ENCODE measurements at places on chromosomes 4 and X. TPM values are rescaled to one million over a fixed set of nuclear protein-coding genes. Genes with fewer than 3 reads are reported as not detected.

The NMU gene
- not detected for total RNA-seq

The RHOH gene
- total RNA-seq: not detected

The CABS1 gene
- total RNA-seq: not detected

The VCX3B gene
- total RNA-seq: not detected

The FAM184B gene
- not detected for total RNA-seq

The HPSE gene
- 4.9 TPM for total RNA-seq

DNA sequence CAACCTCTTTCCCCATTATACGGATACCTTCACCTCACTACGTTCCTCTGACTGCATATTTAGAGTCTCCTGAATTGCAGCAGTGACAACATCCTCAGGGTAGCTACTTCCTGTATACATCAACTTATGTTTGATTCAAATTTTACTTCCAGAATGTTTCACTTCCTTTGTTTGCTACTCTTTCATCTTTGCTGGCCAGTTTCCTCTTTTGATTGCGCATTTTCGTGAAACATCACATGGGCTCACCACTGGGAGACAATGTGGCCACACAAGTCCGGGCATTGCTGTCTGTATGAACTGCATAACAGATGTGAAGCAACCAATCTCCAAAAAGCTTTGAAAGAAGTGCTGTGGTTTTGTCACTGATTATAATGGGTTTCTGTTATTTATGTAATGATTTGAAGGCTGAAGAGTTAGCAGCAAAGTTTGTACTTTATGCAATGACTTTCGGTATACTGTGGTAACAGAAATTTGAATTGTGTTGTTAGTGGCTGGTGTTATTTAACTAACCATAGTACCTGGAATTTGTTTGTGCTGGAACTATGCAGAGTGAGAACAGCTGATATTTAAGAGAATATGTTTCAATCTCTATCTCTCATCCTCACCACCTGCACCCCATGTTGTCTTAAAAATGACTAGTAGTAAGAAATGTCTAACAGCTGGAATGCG, 7.4 kb downstream of the SNCA start:
- no peak overlapping the region for H3K4me3 ChIP-seq
- DNase-seq: no peak
- no peaks in the 10 kb centered on the region for H3K4me1 ChIP-seq
- peaks cover 14% of the 10 kb centered on the region for H3K27me3 ChIP-seq

GRCh38 chr4:25229804-25230203, 4.0 kb upstream of the PI4K2B start:
- H3K27ac ChIP-seq: no peak overlapping the region
- peaks cover 2% of the 10 kb centered on the region for H3K4me1 ChIP-seq
- H3K36me3 ChIP-seq: no peaks in the 10 kb centered on the region
- H3K4me3 ChIP-seq: no peak overlapping the region
- peaks cover 16% of the 10 kb centered on the region for H3K27me3 ChIP-seq

DNA sequence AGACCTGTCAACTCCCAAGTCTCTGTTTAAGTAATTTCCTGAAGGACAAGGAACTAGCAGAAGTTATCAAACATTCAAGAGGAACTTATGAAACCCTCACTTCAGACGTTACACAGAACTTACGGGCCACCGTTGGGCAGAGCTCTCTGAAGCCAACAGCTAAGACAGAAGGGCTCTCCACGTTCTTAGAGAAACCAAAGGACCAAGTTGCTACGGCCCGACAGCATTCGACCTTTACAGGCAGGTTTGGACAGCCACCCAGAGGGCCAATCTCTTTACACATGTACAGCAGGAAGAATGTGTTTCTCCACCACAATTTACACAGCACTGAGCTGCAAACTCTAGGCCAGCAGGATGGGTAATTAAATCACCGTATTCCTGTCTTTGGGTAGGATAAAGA, 705.1 kb upstream of the GRID2 start:
- H3K4me1 ChIP-seq: no peaks in the 10 kb centered on the region
- H3K4me3 ChIP-seq: no peak overlapping the region
- no peaks in the 10 kb centered on the region for H3K27me3 ChIP-seq
- H3K27ac ChIP-seq: no peak overlapping the region
- H3K36me3 ChIP-seq: no peaks in the 10 kb centered on the region

DNA sequence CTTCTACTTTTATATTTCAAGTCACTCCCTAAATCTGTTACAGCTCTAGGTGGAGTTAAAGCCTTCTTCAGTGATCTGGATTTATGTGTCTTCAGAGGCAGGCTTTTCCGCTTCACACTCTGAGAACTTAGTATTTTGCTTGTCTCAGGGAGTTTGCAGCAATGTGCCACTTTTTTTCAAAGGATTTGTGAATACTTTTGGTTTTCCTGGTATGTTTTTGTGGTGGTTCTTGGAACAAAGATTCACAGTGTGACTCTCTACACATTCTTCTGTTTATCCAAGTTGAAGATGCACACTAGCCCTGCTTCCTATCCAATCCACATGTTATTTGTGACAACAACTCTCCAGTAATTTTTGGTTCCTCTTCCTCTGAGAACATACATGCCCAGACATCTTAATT, 1253.7 kb downstream of the TECRL start:
- no peak overlapping the region for H3K27ac ChIP-seq
- DNase-seq: no peak
- peaks cover 11% of the 10 kb centered on the region for H3K4me1 ChIP-seq
- H3K4me3 ChIP-seq: no peak overlapping the region
- H3K27me3 ChIP-seq: no peaks in the 10 kb centered on the region

- DNase-seq: no peak
- H3K4me3 ChIP-seq: no peak overlapping the region
- H3K27ac ChIP-seq: no peak overlapping the region
- H3K4me1 ChIP-seq: peaks cover 14% of the 10 kb centered on the region
- no peaks in the 10 kb centered on the region for H3K27me3 ChIP-seq
These were observed 5.9 kb upstream of the PLAC1 start for GRCh38 chrX:134664202-134664601.

DNA sequence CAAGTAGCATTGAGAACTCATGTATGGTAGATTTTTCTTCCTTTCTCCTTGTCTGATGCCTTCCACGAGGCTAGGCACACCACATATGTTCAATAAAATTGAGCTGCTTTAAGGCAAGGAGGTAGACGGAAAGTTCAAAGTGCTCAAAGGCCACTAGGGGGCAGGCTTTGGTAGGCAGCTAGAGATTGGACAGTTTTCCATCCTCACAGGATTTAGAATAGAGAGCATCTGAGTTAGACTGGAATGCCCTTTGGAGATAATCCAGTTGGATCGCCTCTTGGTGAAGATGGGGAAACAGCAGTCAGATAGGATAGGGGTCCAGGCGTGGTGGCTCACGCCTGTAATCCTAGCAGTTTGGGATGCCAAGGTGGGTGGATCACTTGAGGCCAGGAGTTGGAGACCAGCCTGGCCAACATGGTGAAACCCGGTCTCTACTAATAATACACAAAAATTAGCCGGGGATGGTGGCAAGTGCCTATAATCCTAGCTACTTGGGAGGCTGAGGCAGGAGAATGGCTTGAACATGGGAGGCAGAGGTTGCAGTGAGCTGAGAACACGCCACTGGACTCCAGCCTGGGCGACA, 30.4 kb downstream of the ELF4 start:
- H3K27ac ChIP-seq: peak overlapping the region; percentile 9
- H3K4me3 ChIP-seq: no peak overlapping the region

- no peaks in the 10 kb centered on the region for H3K4me1 ChIP-seq
- H3K27ac ChIP-seq: no peak overlapping the region
- H3K27me3 ChIP-seq: no peaks in the 10 kb centered on the region
- no peaks in the 10 kb centered on the region for H3K36me3 ChIP-seq
These were observed 207.6 kb upstream of the SLITRK2 start for GRCh38 chrX:145609951-145610511.

- no peak for DNase-seq
- H3K27ac ChIP-seq: no peak overlapping the region
- no peaks in the 10 kb centered on the region for H3K36me3 ChIP-seq
- H3K4me3 ChIP-seq: no peak overlapping the region
- no peaks in the 10 kb centered on the region for H3K27me3 ChIP-seq
- peaks cover 9% of the 10 kb centered on the region for H3K4me1 ChIP-seq
These were observed 1082.2 kb downstream of the C4orf33 start for GRCh38 chr4:130178106-130178505.

DNA sequence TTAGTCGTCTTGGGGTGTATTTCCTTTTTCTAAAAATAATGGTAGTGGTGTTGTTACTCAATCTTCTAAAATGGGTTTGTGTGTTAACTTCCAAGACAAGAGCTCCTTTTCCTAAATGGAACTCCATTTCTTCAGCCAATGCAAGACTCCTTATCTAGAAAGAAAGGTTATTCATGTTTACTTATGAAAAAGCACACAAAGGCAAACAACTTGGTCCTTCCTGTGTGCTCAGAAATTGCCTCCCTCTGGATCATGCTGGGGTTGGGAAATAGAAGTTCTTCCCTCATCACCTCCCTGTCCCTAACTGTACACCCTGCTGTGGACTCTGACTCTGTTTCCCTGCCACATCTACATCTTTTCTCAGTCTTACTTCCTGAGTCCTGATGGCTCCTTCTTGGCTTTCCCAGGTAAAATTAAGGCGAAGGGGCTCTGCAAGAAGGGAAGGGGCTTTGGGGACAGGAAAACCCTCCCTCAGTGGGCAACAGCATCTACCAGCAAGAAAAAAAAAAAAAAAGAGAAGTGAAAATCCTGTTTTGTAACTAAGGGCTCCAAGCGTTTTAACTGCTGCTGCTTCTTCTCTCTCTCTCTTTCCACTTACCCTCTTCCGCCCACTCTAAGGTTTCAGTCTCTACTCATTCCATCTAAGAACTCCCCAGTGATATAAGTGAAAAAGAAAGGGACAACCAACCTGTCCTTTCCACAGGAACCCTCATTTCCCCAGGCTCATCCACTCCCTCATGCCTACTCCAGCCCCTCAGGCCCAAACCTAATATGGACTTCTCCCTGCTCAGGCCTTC, 19.8 kb upstream of the TASL start:
- no peak for DNase-seq
- H3K27ac ChIP-seq: no peak overlapping the region
- no peaks in the 10 kb centered on the region for H3K36me3 ChIP-seq
- peaks cover 6% of the 10 kb centered on the region for H3K27me3 ChIP-seq

DNA sequence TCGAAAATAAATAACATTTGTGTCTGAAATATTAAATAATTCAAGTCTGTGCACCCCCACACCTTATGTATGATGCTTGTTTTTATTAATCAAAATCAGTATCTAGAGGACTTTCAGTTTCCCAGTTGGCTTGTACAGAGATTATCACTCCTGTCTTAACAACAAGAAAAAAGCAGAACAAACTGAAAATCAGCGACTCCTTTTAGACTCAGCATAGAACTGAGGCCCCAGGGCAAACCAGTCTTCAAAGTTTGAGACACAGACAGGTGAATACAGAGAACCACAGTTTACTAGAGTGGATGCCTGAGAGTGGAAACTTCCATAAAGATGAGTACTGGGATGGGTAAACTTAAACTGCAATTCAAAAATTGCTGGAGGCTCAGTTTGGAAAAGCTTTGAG, 142.8 kb upstream of the KLF8 start:
- H3K4me3 ChIP-seq: no peak overlapping the region
- no peak overlapping the region for H3K27ac ChIP-seq
- no peak for DNase-seq
- H3K36me3 ChIP-seq: no peaks in the 10 kb centered on the region
- no peaks in the 10 kb centered on the region for H3K27me3 ChIP-seq
- no peaks in the 10 kb centered on the region for H3K4me1 ChIP-seq

- peak overlapping the region; percentile 85 for H3K4me3 ChIP-seq
- peaks cover 7% of the 10 kb centered on the region for H3K36me3 ChIP-seq
- DNase-seq: no peak
- H3K27ac ChIP-seq: peak overlapping the region; percentile 95
These were observed 700 bp downstream of the ARAF start for GRCh38 chrX:47561659-47562151.

Measured in osteocyte (in vitro differentiated cells).